ENCODE measurements at places on chromosomes 1 and 21.
A peak's percentile ranks its signal among the peaks of the same experiment; 100 is the strongest.

- no peak for DNase-seq
Observed at GRCh38 chr1:98316286-98316905, 345.1 kb upstream of the SNX7 start.

- no peak for DNase-seq
Observed at GRCh38 chr1:248736977-248737376, 18.6 kb downstream of the LYPD8 start.

DNA sequence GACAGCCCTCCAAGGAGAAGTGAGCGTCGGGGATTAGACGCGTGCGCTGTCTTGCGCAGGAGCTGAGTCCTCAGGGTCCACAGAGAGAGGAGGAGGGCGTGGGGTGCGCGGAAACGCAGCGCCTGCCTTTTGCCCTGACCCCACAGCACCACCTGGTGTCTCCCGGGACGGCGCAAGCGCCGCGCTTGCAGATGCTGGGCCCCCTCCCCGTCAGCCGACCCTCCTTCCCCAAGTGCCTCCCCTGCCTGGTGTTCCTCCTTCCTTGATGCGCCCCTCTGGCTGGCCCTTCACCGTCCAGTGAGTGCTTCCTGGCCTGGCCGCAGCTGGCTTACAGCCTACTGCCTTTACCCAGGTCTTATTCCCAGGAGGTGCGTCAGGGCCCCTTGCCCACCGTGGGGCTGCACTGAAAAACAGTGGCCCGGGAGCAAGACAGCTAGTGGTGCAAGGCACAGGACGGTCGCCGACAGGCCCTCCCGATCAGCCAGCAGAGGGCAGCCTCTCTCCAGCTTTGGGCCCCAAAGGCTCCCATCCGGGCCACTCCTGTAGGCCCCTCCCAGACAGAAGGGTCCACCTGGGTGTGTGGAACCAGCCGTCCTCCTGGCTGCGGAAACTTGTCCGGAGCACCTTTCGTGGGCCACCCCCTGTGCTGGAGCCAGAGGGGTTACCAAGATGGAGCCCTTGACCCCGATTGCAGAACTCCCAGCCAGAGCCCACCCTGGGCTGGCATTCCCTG lies 12.9 kb upstream of the PHLDA3 start:
- peak; percentile 81 for DNase-seq

DNA sequence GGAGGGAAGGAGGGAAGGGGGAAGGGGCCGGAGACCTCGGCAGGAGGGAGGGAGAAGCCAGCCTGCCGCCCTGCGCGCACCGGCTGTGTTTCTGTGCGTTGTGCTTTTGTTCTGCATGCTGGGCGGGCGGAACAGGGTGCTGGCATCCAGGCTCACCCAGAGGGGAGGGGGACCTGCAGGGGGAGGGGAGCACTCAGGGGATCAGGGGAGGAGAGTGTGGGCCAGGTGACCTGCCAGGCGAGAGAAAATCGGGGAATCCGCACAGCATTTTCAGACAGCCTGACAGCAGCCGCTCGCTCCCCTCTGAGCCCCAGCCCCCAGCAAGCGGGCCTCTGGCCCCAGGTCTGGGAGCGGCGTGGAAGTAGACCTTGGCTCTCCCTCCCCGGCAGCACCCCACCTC lies 54.7 kb downstream of the RIPK4 start:
- DNase-seq = no peak

DNA sequence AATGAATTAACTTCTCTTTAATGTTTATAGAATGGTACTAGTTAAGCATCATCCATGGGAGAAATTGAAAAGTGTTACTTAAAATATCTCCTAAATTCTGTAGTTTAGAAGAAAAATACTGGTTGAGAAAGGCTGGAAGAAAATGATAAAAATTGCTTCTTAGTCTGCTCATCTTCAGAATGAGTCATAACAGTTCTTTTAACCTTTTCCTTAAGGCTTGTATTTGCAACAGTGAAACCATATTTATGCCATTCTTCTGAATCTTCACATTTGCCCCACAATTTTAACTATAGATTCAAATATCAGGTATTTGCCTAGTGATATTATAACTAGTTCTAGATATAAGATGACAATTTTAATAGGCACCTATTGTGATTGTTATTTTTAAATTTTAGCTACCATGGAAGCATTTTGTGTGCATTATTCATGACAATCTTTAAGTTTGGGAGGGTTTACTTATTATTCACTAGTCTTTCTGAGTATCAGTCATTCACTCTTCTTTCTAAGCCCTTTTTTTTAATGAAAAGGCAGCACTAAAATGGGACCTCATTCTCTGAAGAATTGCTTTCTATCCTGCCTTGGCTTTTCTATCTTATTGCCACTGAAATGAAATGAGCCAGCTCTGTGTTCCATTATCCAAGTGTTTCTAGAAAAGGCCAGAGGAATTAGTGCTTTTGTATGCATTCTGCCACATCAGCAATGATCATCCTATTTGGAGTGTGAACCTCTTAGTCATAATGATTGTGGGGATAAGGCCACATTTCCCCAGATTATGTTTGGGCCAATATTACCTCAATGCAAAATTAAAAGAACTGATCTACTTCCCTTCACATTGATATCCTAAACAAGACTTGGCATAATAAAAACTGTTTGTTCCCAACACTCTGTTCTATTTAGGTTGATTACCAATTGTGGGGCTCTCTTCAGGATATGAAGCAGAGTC lies 58.4 kb downstream of the SAMSN1 start:
- no peak for DNase-seq

GRCh38 chr21:42202321-42202720 lies 16.6 kb upstream of the ABCG1 start:
- DNase-seq = no peak

DNA sequence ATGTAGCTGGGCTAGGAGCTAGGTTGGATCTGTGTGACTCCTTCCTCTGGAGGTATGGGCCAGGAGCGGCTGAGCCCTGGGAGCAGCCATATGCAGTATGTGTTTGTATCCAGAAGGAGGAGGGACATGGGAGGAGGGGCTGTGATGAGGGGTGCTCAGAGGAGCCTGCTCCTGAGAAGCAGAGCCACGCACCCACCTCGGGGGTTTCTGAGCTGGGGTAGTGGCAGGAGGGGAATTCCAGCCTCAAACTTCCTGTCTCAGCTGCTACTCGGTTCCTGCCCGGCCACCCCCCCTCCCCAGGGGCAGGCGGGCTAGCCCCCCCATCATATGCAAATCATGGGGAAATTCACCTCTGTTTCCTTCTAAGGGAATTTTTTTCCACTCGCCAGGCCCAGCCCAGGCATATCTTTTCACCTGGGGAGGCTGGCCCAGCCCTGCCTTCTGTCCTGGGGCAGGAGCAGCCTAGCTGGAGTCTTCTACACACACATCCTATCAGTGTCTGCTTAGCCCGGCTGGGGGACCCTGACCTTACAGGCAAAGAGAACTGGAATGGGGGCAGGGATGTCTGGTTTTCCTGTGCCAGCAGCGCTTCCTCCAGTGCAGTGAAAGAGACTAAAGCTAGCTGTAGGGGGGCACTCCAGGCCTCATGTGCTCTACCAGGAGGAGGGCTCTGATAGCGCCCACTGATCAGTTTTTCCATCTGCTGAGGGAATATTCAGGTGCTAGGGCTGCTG lies 3.0 kb downstream of the ZC3H12A start:
- DNase-seq = peak; percentile 32

DNA sequence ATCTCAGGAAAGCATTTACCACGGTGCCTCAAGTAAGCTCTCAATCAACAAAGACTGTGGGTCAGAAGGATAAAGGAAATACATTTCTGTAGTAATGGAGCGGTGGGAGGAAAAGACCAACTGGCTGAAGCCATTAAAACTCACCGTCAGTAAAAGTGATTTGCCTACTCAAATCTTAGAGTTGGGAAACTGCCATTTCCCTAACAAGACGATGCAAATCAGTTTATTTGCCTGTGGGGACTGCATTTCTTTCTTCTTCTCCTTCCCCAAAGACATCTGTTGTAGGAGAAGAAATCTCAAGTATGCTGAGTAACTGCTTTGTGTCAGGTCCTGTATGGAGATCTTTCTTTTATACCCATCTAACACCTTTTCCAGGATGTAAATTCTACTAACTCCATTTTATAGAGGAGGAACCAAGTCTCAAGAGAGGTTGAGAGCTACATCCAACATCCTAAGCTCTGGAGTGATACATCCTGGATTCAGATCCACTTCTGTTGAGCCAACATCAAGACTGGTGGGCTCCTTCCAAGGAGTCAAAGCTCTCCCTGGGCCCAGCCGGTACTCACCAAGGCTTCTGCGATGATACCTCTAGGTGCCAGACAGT lies 219.3 kb upstream of the FGGY start:
- no peak for DNase-seq

- no peak for DNase-seq
Observed at GRCh38 chr21:42272984-42273600, 42.1 kb downstream of the TFF3 start.

DNA sequence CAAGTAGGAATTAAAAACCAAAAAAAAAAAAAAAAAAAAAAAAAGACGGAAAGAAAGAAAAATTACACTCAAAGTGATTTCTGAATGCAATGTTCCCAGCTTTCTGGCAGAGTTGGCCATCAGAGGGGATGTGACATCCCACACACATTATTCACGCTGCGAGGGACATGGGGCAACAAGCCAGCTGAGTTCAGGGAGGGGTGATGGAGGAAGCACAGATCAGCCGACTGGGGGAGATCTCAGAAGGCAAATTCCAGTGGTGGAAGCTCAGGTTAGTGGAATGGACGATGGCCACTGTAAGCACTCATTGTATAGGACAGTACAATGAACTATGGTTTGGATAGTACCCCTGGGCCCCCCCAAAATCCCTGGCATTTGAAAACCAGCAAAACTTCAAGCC lies 311.9 kb downstream of the PCP4 start:
- no peak for DNase-seq

- no peak for DNase-seq
Observed at GRCh38 chr1:41560931-41561330, 76.4 kb upstream of the EDN2 start.

DNA sequence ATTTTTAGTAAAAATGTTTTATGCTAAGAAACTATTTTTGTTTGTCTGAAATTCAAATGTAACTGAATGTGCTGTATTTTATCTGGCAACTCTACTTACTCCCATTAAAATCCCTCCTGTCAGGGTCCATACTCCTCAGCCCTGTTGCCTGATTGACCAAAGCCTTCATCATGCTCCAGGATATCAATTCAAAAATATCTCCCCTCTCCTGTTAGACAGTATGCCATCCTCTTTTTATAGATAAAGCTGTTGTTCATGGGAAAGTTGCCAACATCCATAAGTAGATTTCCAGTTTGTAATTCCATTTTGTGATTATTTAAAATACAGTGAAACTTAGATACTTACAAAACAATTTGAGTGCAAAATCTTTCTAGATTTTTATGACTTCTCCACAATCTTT lies 65.7 kb downstream of the DTL start:
- no peak for DNase-seq

DNA sequence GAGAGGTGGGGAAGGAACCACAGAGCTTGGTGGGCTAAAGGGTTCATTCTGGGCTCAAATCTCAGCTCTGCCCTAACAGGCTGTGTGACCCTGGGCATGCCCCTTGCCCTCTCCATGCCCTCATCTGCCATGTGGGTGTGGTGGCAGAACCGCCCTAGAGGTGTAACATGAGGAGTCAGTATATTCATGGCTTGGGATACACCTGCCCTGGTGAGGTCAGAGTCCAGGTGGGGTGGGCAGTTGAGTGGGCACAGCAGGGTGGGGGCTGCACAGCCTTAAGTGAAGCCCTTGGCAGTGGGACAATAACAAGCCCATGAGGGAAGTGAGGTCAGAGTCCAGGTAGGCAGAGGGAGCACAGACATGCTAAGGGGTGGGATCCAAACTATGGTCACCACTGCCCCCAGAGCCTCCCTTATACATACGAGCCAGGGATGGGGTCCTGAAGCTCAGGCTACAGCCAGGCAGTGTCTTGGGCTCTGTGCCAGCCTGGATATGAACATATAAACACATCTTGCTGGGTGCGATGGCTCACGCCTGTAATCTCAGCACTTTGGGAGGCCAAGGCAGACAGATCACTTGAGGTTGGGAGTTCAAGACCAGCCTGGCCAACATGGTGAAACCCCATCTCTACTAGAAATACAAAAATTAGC lies 59.0 kb upstream of the EFHD2 start:
- DNase-seq = no peak
